ENCODE measurements at places on chromosomes 7 and 10.
A peak's percentile ranks its signal among the peaks of the same experiment; 100 is the strongest.

GRCh38 chr7:151454305-151454704 lies 14.4 kb upstream of the CRYGN start:
- DNase-seq = no peak

GRCh38 chr10:11687357-11687771 lies 54.8 kb upstream of the ECHDC3 start:
- no peak for DNase-seq

DNA sequence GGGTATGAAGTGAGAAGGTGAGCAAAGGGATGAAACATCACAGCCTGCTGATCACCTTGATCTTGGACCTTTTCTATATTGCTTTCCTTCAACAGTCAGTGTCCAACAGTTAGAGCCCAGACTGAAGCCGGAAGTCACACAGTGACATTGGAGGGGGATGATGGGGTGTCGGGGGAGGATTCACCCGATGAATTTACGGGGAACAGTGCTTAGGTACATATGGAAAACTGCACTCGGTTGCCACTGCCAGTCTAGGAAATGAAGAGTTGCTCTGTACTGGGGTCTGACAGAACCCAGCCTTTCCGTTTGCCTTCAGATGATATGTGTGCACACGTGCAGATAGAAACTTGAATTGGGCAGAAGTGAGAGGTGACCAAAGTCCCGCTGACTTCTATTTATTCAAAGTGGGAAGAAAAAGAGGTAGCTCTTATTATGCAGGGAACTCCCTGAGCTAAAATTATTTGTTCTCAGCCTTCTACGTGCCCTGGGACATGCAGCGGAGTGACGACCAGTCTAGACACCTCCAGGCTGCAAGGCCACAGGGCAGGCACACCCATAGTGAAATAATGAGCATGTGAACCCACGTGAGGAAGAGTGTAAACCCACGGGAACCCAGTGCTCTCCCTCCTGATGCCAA lies 107.2 kb upstream of the INHBA start:
- DNase-seq = no peak

DNA sequence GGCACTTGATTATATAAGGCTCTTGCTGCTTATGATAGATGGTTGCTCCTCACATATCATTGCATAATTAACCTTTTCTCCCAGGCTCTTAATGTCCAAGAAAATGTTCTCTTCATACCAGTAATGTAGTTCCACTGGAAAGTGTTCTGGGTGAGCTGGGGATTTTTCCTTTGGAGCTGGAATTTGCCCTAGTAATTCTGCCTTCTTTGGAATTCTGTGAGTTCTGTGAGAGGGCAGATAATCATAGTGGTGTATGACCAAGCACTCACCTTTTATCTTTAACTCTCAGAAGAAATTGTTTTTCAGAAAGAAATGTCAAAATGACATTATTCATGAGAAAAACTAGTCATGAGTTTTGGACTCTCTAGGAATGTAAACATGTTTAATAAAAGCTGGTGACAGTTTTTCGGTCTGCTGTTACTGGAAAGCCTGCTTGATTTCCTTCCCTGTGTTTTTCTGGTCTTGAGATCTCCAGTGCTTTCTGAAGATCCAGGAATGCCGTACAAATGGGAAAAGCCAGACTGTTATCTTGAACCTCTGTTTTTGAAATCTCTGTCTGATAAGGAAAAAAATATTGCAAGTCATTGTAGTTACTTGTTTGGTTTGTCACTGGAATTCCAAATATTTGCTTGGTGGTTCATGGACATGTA lies 148.3 kb upstream of the PRPS1L1 start:
- no peak for DNase-seq

GRCh38 chr7:40219917-40220316 lies 85.1 kb downstream of the SUGCT start:
- no peak for DNase-seq

GRCh38 chr10:121610798-121611323 lies 12.6 kb upstream of the FGFR2 start:
- DNase-seq = no peak

DNA sequence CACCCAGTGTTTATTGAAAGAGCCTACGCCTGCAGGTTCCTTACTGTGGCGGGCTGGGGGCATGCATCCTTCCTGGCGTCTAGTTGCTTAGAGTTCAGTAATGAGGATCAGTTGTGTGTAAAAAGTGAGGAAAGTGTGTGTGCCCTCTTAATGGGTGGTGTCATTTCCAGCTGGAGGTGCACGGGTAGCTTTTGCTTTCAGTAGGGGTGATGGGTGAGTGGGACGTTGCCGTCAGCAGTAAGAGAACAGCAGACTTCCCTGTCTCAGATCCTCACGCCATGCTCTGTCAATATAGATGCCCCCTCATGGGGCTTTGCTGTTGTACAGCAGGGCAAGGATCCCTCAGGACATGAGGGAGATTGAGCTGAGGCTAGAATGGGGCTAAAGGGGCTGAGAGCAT lies 352.6 kb upstream of the GALNT17 start:
- no peak for DNase-seq

GRCh38 chr7:94240902-94241301 lies 153.8 kb upstream of the COL1A2 start:
- no peak for DNase-seq

DNA sequence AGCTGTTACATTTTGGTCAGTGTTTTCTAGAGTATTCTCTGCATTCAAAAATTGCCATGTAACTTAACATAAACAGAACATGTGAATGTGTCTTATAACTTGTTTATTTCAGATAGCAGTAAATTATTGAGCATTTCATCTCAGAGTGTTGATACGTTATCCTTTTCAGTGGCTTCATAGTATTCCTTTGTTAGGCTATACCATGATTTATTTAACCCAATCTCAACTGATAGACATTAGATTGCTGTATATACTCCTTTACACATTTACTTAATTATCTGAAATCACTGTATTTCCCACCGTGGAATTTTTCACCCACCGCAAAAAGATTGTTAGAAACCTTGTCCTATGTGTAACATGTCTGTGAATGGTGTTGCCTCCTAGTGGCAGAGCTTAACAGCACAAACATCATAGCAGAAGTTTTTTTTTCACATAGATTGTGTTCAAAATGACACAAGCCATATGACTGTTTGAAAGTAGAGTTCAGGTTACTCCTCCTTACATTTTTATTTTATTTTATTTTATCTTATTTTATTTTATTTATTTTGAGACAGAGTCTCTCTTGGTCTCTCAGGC lies 21.4 kb downstream of the SLF2 start:
- DNase-seq = no peak

DNA sequence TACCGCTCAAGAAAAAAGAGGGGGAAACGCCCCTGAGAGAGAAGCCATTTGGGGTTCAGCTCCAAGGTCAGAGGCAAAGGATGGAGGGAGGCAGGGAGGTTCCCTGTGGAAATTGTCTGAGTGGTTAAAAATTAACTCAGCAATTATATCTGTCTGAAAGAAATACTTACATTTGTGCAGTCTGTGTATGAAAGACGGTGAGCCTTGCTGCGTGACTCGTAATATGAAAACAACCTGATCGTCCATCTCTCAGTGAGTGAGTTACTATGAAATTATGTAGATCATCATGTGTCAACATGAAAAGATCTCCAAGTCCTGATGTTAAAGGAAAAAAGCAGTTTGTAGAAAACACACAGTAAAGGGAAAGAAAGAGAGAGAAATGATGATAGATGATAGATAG lies 67.2 kb upstream of the FAM204A start:
- DNase-seq = no peak

DNA sequence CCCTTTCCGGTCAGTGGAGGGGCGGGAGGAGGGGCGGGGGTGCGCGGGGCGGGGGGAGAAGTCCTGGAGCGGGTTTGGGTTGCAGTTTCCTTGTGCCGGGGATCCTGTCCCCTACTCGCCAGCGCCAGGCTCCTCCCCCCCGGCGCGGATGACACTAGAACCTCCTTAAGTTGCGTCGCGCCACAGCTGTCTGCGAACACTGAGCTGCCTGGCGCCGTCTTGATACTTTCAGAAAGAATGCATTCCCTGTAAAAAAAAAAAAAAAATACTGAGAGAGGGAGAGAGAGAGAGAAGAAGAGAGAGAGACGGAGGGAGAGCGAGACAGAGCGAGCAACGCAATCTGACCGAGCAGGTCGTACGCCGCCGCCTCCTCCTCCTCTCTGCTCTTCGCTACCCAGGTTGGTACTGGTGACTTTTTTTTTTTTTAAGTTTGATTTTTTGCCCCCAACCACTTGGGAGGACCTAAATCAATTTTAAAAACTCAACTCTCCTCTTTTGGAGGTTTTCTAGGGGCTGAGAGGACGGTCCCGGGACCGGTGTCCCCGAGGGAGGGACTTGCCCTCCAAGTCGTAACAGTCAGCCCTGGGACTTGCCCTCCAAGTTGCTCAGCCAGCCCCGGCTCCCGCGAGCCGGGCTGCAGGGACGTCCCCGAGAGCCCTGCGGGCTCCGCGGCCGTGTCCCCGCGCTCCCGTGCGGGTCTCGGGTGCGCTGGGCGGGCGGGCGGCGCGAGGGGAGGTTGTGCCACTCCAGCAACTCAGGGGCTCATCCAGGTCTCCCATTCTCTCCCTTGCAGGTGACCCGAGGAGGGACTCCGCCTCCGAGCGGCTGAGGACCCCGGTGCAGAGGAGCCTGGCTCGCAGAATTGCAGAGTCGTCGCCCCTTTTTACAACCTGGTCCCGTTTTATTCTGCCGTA lies at the start of gene GATA3:
GATA3 (plus strand) TSS at position 195 of the 914 bp plus-strand sequence. CDS start 968 bp downstream, outside the sequence.
- DNase-seq = peak; percentile 36

- DNase-seq = no peak
Measured at GRCh38 chr7:140060788-140061606, 1.8 kb downstream of the PARP12 start.

- no peak for DNase-seq
Measured at GRCh38 chr7:1712907-1713501, 42.9 kb downstream of the ELFN1 start.

GRCh38 chr10:19702215-19702614 lies 114.0 kb upstream of the PLXDC2 start:
- DNase-seq = no peak

DNA sequence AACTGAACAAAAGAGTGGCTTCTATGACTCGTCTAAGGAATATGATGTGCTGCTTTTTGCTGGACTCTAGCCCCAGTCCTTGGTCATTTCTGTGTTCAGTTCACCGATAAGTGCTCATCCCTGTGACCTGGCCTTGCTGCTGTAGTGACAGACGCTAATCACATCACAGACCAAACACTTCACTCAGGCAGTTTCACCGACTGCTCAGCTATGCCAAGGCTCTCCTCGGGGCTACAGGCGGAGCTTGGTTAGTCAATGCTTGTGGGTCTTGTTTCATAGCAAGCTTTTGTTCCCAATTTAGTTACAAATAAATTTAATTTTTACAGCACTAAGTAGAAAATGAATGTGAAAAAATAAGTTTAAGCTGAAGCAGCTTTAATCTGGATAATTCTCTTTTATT lies 190.8 kb upstream of the PRKCQ start:
- no peak for DNase-seq

DNA sequence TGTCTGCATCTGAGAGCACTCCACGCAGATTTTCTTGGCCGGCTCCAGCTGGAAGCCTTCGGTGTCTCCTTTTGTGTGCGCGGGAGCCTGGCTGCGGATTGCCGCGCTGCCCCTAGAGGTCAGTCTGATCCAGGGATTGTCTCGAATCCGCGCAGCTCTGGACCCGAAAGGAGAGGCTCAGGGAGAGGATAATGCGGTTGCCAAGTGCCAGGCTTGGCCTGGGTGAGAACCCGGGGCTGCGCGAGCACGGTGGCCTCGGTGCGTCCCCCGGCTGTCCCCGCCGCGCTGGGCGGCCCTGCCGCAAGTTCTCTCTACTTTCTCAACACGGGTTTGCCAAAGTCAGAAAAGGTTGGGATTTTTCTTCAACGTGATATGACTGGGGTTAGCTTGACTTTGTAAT lies 140.9 kb downstream of the ADCYAP1R1 start:
- peak; percentile 92 for DNase-seq

GRCh38 chr7:15749631-15750030 lies 63.1 kb upstream of the MEOX2 start:
- no peak for DNase-seq

DNA sequence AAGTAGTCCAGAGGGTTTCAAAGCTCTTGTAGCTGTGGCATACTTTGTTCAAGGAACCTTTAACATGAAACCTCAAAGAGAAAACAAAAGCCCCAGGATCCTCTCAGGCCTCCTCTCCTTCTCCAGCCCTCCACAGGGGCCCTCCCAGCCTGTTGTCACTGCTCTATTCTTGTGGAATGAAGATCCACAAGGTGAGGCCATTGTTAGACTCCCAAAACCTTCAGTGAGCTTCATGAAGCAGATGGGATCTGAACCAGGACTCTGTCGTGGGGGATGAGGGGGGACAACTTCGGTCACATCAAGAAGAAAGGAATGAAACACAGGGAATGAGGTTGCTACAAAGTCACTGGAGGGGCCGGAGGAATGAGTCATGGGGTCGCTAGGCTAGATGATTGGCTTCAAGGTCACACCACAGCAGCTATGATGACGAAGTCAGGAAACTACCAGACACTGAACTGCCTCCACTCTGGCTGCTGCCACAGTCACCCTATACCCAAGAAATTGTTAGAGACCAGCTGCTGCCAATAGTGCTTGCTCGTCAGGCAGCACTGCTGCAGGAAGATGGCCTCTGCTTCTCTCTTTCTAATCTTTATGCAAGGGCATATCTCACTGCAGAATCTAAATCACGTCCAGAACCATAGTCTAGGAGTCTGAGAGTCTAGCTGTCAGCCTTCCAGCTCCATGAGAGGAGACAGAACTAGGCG lies 208.8 kb downstream of the HIBADH start:
- no peak for DNase-seq

GRCh38 chr7:116218051-116218645 lies 7.8 kb downstream of the TES start:
- DNase-seq = no peak

- DNase-seq = no peak
Measured at GRCh38 chr10:74888962-74889661, 62.7 kb downstream of the KAT6B start.

- no peak for DNase-seq
Measured at GRCh38 chr10:64312876-64313275, 791.7 kb downstream of the REEP3 start.

DNA sequence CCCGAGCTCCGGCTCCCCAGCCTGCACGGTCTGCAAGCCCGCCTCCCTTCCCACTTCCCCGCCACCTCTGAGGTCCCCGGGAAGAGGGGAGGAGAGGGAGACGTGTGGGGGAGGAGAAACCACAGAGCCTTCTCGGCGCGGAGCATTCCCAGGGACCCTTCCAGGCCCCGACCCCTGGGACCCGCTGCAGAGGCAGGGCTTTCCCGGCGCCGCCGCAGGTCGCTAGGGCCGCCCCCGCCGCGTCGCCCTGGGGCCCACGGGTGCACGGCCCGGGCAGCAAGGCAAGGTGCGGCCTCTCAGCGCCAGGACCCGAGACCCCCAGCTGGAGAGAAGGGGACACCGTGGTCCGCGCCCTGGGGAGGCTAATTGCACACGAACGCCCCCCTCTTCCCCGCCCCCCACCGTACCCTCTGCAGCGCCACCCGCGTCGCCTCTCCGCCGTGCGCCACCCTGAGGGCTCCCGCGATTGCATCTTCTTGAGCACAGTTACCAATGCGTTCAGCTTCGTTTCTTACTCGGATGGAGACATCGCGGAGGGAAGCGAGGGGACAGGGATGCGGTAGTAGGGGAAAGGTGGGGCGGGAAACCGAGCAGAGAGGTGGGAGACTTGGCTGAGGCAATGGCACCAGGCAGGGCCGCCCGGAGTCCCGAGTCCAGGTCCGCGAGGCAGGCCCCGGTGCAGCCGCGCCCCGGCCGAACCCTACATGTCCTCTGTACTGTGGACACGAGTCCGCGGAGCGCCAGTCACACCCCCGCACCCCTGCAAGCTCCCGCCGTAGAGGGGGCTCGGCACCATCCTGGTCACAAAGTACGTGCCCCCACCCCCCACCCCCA lies 28.9 kb downstream of the SKIDA1 start:
- peak; percentile 92 for DNase-seq

Data from brain (organoid and tissue), 16 donors.